ENCODE measurements at places on chromosomes 12 and 14.

GRCh38 chr12:31205054-31205453, 120.9 kb downstream of the SINHCAF start:
- no peak for DNase-seq

- DNase-seq = no peak
Observed at GRCh38 chr14:64706119-64706592, 1.9 kb downstream of the PLEKHG3 start.

GRCh38 chr12:100528471-100529127, 44.9 kb upstream of the GAS2L3 start:
- no peak for DNase-seq

DNA sequence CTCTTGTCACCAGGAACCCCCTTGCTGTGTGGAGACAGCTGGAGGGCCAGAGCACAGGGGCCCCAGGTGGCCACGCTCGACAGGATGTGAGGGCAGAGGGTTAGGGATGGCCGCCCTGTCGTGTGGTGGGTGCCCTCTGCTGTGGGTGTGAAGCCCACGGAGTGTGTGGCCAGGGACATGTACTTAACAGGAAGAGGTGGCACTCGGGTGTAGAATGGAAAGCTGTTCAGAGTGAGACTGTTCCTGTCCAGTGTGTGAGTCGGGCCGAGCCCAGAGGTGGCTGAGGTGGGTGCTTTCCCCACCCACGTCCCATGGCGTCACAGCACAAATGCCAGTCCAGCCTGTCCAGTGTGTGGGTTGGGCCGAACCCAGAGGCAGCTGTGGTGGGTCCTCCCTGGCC, 47.1 kb downstream of the FBRSL1 start:
- no peak for DNase-seq

GRCh38 chr14:51544471-51544870, 107.2 kb upstream of the FRMD6 start:
- no peak for DNase-seq

DNA sequence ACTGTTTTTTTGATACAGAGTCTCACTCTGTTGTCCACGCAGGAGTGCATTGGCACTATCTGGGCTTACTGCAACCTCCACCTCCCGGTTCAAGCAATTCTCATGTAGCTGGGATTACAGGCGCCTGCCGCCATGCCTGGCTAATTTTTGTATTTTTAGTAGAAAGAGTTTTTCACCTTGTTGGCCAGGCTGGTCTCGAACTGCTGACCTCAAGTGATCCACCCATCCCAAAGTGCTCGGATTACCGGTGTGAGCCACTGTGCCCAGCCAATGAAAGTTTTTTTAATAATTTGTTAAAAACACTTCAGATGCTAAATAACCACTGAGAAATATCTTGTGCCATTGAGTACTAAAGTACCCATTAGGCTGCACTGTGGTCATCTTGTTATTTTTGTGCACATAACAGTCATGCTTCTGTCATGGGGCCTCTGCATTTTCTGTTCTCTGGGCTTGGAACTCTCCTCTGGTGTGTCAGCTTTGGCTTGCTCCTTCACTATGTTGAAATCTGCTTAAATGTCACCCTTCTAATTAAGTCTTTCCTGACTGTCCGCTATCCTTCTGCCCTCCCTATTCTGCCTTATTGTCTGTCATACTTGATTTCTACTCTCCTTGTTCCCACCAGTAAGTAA, 105.1 kb downstream of the KTN1 start:
- no peak for DNase-seq

- no peak for DNase-seq
Observed at GRCh38 chr14:75404847-75405246, 23.0 kb upstream of the JDP2 start.

- DNase-seq = no peak
Observed at GRCh38 chr14:68403191-68404145, 389.4 kb downstream of the ZFP36L1 start.

DNA sequence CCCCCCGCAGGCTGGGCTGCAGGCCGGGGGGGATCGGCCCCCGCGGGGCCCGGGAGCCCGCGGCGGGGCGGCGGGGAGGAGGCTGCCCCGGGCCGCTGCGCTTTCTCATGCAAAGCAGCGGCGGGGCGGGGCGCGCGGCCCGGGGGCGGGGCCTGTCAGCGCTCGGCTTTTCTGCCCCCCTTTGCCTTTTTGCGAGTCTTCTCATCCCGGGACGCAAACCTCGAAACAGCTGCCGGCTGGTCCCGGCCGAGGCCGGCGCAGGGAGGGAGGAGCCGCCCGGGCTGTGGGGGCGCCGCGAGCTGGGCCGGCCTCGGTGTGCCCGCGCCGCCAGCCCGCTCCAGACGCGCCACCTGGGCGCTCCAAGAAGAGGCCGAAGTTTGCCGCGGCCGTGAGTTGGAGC, at the start of gene FZD10:
FZD10 (plus strand) TSS at position 198 of the 400 bp plus-strand sequence. CDS start 479 bp downstream, outside the sequence.
- DNase-seq = no peak

DNA sequence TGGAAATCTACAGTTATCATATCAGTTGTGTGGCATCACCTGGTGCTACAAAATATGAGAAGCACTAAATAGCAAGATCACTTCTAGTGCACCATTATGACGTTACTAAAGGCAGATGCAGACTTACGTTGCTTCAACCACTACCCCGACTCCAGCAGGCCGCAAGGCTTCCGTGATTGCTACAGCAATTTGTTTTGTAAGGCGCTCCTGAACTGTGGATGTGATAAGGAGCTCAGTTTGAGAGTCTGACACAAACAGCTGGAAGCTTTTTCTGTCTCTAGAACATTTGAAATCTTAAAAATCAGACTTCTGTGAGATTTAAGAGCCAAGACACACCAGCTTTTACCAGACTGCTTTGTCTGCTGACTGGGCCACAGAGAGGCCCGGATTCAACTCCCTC, 57.0 kb downstream of the GCH1 start:
- no peak for DNase-seq

- no peak for DNase-seq
Observed at GRCh38 chr12:2749580-2749979, 45.2 kb upstream of the FKBP4 start.

DNA sequence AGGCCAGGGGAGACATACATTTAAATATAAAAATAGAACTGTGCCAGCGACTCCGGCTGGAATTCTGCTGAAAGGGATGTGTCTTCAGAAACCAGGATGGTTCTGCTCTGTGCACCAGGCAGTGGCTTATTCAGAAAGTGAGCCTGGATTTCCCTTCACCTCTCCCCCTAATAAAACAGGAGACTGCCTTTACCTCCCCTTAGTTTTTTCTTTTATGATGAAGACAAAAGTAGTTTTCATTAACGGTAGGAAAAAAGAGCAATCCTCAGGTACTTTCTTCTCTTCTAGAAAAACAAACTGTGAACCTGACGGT, 346 bp downstream of the SLC7A8 start:
- DNase-seq = no peak

- DNase-seq = no peak
Observed at GRCh38 chr12:131983554-131983953, 33.8 kb downstream of the EP400 start.

GRCh38 chr14:24761141-24761540, 127.2 kb upstream of the GZMB start:
- no peak for DNase-seq

- DNase-seq = no peak
Observed at GRCh38 chr12:127448906-127449305, 818.1 kb upstream of the TMEM132C start.

DNA sequence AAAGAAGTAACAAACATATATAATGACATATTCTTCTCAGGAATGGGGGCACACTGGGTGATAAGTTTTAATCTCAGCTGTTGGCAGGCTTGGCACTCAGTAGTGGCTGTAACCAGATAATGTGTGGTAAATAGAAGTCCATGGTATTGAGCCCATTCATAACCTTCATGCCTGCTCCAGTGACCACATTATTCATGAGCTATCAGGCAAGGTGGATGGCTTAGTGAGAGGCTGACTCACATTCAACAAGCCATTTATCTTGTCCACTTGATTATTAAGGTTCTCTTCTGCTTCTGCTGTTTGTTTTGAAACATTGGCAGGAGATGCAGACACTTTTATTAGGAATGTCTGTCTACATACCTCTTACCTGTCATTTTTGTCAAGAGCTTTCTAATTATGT, 950.4 kb upstream of the LRFN5 start:
- no peak for DNase-seq

- DNase-seq = no peak
Observed at GRCh38 chr14:35934499-35934898, 108.4 kb downstream of the BRMS1L start.

- no peak for DNase-seq
Observed at GRCh38 chr12:79688376-79689060, 2.2 kb downstream of the PAWR start.

DNA sequence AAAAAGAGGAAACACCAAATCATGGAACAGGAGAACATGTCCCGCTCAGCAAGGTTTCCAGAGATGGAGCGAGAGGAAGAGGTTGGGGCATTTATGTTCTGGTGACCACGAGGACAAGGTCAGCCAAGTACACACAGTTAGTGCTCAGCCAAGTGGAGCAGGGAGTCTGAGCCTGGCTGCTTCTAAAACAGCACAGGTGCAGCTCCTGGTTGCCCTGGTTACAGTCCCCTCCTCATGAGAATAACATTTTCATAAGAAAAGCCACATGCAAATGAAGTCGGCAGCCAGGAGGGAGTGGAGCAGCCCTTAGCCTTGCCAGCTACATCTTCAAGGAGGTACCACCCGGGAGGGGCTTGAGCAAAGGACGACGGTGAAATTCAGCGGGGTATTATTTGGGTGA, 81.8 kb downstream of the NOS1 start:
- DNase-seq = no peak

- no peak for DNase-seq
Observed at GRCh38 chr12:14369311-14369710, 3.8 kb downstream of the ATF7IP start.

DNA sequence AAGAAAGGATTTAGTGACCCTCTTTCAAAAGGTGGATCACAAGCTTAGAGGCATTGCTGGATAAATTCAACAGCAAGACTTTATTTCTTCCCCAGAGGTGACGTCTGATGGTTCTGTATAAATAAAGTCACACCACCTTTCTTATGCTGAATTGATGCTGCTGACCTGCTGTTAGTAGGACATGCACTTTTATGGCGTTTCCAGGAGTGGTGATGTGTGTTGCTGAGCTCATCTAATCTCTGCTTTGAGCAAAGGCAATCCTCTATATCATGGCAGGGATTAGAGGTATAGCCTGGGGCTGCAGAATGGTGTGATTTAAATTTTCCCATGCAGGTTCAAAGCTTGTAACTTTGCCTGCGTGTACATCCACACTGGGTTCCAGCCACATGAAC, 94.9 kb downstream of the ETV6 start:
- DNase-seq = no peak

DNA sequence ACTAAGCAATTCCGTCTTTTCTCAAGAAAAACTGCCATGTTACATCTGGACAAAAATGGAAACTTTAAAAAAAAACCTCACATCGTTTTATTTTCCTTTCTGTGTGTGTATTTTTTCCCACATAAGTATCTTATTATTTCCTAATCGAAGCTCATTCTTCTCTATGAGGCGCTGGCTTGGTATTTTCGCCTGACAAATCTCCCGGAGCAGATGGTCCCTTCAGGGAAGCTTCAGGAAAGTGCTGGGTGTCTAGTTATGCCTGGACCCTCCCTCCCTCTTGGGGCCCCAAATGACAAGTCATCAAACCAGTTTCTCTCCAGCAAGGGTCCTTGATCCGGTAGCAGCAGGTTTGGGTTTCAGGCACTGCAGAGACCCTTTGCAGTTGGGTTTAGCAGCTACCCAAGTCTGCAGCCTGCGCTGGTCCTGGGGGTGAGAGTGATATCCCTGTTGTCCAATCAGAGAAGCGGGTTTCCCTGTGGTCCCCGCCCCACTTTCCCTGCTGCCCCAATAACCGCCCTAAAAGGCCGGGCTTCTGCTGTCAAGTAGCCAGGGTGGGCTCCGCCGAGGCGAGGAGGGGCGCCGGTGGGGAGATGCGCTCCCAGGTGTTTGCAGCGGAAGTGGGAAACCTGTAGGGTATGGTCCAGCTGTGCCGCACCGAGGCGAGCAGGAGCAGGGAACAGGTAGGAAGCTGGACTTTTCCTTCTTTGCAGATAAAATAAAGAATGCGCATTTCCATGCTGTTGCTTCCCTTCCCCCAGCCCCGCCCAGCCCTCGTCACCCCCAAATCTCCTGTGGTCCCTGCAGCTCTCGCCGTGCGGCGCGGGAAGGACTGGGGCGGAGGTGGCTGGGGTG, at the start of gene CNTN1:
CNTN1 (plus strand) TSS at position 527 of the 852 bp plus-strand sequence.
- no peak for DNase-seq

DNA sequence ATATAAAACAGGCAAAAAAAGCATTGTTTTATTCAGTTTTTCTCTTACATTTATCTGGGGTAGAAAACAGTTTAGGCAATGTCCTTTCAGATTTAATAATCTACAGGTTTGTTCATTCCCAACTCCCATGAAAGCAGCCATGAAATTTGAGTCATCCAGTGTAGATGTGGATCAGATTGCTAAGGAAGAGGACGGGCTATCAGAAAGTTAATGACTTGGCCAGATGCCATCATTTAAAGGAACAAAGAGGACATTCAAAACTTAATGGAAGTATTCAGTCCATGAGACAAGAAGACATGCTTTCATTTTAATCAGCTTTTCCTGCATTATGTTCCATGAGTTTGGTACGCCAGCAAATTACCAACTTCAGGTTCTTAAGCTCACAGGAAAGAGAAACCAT, 31.1 kb upstream of the POC1B start:
- DNase-seq = no peak

- no peak for DNase-seq
Observed at GRCh38 chr12:75592086-75592485, 80.7 kb upstream of the KRR1 start.

DNA sequence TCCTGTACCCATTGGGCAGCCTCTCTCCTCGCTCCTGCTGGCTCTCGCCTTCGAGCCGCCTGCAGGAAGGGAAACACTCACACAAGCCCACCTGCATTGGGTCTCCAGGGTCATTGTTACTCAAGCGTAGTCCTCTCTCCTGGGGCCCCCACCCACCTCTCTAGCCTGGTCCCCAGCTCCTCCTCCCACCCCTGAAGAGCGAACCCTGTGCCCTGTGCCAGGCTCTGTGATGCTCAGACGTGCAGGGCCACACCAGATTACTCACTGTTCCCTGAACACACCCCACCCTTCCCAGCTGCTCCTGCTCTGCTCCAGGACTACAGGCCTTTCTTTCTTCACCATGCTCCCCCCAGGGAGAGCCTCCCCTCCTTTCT, 88.1 kb downstream of the NINJ2 start:
- no peak for DNase-seq

GRCh38 chr14:28783664-28784063, 17.1 kb downstream of the FOXG1 start:
- DNase-seq = no peak

DNA sequence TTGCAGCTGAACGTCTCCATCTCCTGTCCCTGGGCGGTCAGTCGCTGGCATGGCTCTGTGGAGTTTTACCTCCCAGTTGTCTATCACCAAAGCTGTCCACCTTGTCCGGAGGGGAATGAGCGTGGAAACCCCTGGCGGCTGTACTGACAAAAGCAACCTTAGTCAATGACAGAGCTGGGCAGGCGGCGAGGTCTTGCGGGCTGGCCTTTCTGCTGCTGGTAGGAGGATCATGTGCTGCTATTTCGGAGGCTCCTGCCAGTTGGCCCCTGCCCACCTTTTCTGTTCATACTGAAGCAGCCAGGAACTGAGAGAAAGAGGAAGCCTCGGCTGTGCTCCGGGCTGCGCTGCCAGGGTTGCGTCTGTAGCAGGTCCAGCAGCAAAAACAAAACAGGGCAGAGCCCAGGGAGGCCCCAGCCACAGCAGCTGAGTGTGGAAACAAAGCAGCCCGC, 57.7 kb downstream of the HMGA2 start:
- no peak for DNase-seq

- no peak for DNase-seq
Observed at GRCh38 chr14:99520571-99521081, 39.4 kb downstream of the CCNK start.

GRCh38 chr14:93023802-93024434, 91.8 kb downstream of the ITPK1 start:
- DNase-seq = no peak
